GF-D8 (cell line): ENCODE measurements at places on chromosomes 16 and 17.

DNA sequence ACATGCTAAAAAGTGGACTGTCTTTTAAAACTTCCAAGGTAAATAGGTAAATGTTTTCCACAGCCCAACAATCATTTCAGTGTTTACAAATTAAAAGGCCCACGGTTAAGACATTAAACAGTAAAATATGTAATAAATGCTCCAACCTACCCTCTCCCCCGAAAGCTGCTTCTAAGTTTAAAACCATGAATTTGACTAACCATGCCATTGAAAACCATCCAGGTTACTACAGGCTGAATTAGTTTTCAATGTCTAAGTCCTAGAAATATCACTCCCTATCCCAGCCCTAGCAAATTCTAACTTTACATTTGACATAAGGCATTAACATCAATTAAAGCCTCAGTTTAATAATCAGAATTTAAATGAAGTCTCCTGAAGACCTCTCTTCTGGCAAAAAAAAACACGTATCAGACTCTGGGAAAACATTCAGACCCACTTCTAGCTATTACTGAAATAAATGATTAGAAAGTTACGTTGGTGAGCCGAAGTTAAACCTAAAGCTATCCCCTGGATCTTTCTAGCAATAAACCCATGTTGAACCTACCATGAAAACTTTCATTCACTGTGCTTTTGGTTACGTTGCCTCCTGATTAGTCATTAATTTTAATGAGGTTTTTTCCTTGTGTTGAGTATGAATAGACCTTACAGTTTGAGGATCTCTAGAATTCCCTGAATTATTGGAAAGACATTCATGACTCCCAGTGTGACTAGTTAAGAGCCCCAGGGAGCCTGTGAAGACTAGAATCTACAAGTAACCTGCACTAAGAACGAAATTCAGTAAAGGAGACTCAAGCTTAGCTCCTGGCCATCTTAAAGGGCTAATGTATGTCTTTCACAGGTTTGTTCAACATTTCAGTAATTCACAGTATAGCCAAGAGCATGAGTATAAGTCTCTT is 1.7 kb upstream of the POLG2 start:
- no peak for DNase-seq

DNA sequence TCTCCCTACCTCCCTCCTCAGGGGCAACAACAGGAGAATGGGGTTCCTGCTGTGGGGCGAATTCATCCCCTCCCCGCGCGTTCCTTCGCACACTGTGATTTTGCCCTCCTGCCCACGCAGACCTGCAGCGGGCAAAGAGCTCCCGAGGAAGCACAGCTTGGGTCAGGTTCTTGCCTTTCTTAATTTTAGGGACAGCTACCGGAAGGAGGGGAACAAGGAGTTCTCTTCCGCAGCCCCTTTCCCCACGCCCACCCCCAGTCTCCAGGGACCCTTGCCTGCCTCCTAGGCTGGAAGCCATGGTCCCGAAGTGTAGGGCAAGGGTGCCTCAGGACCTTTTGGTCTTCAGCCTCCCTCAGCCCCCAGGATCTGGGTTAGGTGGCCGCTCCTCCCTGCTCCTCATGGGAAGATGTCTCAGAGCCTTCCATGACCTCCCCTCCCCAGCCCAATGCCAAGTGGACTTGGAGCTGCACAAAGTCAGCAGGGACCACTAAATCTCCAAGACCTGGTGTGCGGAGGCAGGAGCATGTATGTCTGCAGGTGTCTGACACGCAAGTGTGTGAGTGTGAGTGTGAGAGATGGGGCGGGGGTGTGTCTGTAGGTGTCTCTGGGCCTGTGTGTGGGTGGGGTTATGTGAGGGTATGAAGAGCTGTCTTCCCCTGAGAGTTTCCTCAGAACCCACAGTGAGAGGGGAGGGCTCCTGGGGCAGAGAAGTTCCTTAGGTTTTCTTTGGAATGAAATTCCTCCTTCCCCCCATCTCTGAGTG is 5.9 kb upstream of the LASP1NB start:
- DNase-seq = no peak

DNA sequence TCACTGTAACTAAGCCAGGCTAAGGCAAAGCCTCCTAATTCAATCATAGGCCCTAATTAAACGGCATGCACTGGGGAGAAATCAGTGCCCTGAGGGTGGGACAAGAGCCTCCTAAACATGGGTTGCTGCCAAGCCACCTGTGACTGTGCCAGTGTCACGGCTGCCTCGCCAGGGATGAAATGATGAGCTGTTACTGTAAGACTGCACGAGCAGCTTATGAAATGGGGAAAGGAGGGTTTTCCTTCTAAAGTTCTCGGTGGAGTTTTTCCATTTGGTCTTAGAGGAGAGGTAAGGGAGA is 12.7 kb downstream of the TMEM11 start:
- no peak for DNase-seq

DNA sequence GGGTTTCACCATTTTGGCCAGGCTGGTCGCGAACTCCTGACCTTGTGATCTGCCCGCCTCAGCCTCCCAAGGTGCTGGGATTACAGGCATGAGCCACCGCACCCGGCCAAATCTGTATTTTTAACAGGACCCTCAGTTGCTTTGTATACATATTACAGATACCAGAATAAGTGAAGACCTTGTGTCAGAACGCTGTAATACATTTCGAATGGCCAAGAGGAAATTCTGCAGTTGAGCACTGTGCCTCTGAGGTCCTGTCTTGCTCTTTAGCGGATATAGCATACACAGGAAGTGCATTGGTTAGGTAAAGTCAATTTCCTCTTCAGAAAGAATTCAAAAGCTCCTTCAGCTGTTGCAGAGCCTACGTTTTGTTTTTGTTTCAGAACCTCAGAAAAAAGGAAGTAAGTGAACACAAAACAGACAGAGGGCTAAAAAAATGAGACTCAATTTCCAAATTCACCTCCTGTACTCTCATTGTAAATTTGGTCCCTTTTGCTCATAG is 15.7 kb downstream of the CRLF3 start:
- peak; percentile 87 for DNase-seq
